ENCODE measurements at places on chromosomes 6 and 20.

GRCh38 chr20:53146201-53146891 is 174.2 kb downstream of the TSHZ2 start:
- no peak for DNase-seq

DNA sequence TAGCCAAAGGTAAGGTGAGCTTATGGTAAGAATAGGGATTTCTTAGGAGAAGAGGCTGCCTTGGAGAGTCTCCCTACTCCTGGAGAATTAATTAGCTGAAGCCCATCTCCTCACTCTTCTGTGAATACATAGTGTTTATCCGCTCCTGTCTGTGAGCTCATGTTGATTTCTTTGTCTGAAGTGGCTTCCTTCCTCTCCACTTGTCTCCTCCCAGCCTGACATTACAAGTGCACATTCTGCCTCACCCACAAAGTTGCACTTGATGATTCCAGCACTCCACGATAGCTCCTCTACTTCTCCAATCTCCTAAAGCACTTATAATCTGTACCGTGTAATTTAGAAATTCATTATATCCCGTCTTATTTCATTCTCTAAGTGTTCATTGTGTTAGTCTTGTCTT is 287.2 kb downstream of the QKI start:
- no peak for DNase-seq

- no peak for DNase-seq
These were observed 103.5 kb downstream of the GJA10 start for GRCh38 chr6:89997456-89998445.

DNA sequence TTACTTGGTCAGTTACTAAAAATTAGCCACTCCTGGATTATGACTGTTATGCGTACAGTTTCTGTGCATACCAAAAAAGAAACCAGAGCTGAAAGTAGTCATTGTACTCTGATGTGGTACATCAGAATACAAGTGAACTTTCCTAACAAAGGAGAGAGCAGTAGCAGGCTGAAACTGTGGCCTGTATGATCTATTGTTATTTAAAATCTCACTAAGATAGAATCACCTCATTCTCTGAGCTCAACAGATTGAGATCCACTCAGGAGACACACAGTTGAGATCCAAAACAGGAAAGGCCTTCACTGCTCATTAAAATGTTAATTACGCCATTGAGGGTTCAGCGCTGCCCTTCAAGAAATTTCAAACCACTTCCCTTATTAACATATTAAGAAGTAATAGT is 576.4 kb downstream of the LMBRD1 start:
- DNase-seq, result no peak

DNA sequence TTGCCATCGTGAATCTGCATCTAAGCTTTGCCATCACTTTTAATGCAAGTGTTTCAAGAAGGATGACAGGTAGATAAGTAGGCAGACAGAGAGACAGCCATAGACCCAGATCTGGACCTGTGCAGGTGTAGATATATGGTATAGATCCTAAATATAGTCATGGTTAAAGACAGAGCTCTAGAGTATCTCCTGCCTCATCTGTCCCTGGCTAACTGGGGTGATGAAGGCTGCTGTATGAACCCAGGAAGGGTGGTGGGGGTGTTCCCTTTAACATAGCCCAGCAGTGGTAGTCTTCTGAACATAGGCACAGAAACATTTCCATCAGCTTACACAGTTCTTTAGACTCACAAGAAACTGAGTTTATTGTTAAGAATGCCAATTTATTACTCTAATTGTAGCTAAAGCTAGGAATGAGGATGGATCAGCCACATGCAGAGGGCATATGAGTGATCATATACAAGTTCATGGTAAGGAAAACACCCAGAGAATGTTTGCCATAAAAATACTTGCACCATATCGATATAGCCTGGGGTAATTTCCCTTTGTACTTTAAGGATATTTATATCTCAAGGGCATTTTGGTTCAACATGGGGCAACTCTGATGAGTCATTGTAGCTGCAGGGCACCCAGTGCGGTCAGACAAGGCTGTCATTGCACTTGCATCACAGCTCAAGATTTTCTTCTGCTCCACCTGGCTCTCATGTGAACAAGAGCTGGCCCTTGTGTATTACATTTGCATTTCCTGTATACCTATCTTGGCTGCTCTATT is 587.2 kb downstream of the EPM2A start:
- no peak for DNase-seq

DNA sequence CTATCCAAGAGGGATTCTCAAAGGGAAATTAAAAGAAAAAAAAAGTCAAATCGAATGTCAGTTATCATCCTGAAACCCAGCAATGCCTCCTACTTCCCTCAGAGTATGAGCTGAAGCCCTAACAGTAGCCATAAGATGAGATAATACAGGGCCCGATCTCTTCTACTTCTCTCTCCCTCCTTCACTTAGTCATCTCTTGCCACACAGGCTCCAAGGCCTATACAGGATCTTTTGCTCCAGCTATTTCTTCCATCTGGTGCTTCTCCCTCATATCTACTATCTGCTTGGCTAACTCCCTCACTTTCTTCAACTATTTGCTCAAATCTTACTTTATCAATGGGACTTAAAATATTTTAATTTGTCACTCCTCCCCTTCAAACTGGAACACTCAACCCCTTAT is 215.3 kb downstream of the RNGTT start:
- no peak for DNase-seq

GRCh38 chr20:3563548-3564177 is 92.8 kb downstream of the ATRN start:
- no peak for DNase-seq

DNA sequence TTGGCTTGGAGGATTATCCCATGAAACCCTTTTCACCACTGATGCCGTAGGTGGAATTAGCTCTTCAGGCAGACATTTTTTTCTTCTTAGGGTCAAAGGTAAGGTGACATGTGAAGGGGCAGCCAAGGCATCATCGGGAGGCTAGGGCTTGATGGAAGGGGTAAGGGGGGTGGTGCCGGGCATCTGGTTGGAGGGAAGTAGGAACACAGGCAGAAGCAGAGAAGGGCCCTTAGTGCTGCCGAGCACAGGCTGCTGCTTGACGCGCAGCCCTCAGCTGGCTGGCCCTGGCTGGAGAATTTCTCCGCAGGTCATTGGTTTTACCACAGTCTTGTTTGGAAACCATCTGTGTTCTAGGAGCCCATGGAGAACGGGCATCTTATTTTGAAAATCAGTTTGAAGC is 54.7 kb downstream of the TRAF3IP2 start:
- no peak for DNase-seq

DNA sequence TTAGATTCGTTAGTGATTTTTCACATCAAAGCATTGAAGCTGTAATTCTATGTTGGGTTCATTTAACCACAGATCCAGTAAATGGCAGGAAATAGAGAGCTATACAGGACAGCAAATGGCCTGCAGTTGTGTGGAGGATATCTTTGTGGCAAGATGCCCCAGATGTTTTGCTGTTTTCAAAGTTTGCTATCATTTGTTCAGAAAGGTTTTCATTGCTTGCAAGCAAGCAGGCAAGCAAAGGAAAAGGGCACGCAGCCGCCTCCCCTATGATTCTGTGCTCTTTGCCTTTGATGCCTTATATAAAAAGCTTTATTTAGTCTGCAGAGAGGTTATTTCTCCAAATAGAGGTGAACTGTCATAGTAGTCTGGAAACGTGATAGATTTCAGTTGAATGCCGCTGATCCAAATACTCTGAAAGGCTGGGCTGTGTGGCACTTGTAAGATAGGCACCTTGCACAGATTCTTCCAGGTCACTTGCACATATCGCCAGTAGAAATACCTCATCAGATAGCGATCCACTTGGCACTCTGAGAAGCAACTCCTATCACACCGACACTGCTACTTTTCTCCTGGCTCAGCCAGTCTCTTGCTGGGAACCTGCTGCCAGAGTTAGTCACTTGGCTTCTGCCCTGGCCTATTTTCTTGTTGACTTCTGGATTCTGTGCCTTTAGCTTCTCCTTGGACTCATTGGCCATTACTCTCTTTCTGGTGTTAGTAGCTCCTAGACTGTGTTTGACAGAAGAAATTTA is 66.4 kb downstream of the UTRN start:
- no peak for DNase-seq

GRCh38 chr20:16027686-16028085 is 545.6 kb downstream of the KIF16B start:
- DNase-seq, result no peak
